Stimulated activated CD4-positive, alpha-beta T cell treated with anti-CD3 and anti-CD28 coated beads, Interleukin-15, amount 100 ng/mL, for 1 hour (primary cell): ENCODE measurements at places on chromosomes 11 and 22.

GRCh38 chr11:62546929-62547625 lies 471 bp upstream of the AHNAK start:
- no peak for DNase-seq

DNA sequence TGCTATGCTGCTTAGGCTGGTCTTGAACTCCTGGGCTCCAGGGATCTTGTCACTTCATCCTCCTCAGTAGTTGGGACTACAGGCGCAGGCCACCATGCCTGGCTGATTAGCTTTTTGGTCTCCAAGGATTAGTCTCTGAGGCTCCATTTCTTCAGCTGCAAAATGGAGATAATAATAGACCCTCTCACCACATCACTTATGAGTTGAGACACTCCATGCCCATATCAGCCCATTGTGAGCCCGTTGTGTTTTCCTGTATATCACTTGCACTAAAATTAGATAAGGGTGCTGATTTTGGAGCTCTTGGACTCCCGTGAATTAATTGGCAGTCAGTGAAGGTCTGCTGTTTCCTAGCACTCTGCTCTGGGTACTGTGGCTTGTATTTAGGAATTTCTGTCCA lies 36.0 kb downstream of the DEPDC5 start:
- DNase-seq = no peak

- DNase-seq = no peak
Observed at GRCh38 chr22:22604326-22605073, 39.9 kb upstream of the GGTLC2 start.

DNA sequence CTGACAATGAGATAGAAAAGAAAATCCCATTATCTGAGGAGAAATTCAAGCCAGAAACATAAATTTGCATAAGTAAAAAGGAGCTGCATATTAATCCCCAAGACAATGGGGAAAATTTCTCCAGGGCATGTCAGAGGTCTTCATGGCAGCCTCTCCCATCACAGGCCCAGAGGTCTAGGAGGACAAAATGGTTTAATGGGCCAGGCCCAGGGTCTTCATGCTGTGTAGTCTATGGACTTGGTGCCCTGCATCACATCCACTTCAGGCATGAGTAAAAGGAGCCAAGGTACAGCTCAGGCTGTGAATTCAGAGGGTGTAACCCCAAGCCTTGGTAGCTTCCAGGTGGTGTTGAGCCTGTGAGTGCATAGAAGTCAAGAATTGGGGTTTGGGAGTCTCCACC lies 1097.2 kb upstream of the RAG2 start:
- DNase-seq = no peak

DNA sequence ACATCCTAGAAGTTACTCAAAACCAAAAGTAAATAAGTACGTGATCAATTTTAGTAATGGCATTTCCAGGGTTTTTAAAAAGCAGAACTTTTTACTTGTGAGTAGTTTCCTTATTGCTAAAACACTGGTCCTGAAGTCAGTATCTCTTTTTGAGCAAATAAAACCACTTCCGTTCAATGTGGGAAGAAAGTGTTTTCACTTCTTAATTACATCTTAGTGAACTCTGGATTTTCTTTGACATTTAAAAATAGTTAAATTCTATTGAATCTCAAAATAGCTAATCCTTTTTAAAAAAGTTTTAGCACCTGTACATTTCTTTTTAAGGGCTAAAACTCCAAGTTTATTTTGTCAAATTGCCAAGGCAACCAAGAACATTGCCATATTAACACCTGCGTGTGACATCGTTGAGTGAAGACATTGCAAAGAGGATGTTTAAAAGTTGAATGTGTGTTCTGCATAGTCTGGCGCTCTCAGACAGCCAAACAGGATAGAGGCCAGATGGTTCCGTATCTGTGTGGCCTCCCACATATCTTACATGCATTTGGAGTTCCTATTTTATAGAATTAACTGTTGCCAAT lies 17.2 kb upstream of the OR5B21 start:
- DNase-seq = no peak

- DNase-seq = no peak
Observed at GRCh38 chr22:49241174-49241851, 586.4 kb downstream of the BRD1 start.

GRCh38 chr11:102272047-102272824 lies 45.0 kb upstream of the BIRC3 start:
- no peak for DNase-seq

DNA sequence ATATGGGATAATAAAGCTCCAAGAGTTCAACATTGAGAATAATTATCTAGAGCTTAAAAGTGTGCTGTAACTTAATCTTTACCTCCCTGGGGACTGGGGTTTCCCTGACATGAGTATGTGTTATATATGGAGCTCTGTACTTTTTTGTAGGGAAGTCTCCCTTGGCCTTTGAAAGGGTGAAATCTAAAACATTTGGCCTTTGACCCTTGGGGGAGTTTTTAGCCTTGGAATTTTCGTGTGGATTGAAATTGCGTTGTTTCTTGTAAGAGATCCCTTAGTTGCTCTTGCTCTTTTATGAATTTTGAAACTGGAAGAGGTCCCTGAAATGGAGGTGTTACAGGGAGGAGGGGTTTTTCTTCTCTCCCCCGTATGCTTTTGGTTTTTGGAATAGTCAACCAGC lies 450.0 kb downstream of the NELL1 start:
- no peak for DNase-seq

GRCh38 chr22:40450616-40451015 lies 80.2 kb downstream of the SGSM3 start:
- DNase-seq = no peak

DNA sequence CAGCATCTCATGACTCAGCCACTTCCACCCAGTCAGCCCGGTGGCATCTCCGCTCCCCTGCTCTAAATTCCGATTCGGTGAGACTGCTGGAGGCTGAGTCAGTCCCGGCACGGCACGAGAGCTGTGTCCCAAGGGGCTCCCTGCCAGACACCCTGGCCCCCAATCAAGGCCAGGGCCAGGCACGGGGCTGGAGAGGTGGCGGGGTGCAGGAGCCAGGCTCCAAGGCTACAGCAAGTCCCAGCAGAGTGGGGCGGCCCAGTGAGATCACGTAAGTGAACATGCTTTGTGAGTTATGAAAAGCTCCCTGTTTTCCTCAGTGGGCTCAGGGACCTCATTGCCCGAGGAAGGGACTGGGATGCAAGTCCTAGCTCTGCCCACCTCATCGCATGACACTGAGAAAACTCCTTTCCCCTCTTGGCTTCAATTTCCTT lies 3.0 kb downstream of the C11orf68 start:
- no peak for DNase-seq

- no peak for DNase-seq
Observed at GRCh38 chr11:35013514-35014233, 97.3 kb downstream of the PDHX start.

DNA sequence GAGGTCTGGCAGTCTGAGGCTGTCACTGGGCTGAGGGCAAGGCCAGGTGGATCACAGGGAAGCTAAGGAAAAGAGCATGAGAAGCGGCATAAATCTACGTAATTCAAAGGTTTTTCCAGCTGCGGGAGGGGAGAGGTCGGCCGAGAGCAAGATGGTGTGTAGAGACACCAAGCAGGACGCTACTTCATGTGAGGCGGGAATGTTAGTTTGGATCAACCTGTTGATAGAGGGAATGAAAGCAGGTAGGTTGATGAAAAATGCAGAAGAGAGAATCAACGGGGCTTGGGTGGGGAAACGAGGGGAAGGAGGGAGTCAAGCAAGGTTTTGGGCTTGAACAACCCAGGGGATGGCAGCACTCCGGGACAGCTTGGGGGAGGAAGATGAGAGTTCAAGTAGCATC lies 2.9 kb downstream of the B3GNT6 start:
- no peak for DNase-seq

- DNase-seq = no peak
Observed at GRCh38 chr11:102410382-102410784, 42.2 kb downstream of the TMEM123 start.

DNA sequence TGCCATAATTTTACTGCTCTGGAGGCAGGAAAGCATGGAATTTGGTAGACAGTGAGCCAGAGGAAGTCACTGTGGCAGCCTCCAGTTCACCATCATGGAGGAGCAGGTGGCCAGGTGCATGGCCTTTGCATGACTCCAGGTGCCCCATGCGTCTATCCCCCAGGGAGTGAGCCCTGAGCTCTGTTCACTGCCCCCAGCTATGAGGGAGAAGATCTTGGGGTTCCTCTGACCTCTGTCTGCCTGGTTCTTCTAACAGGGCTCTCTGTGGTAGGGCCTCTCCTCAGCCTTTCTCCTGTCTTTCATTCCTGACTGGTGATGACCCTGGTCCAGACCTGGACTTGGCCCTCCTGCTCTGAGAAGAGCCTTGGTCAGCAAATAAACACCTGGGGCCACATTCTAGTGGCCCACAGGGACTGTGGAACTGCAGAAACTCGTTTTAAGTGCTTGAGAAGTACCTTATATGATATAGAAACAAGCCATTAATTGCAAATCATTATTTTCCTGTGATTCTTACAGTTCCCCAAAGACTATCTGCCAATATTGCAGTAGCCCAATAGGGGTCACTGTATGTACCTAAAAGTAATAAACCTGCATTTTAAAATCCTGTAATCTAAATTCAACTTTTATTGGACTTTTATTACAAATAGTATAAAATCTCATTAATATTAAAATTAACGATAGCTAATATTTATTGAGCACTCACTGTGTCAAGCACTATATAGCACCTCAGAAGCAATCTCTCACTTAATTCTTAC lies 120.0 kb upstream of the SYT13 start:
- no peak for DNase-seq

DNA sequence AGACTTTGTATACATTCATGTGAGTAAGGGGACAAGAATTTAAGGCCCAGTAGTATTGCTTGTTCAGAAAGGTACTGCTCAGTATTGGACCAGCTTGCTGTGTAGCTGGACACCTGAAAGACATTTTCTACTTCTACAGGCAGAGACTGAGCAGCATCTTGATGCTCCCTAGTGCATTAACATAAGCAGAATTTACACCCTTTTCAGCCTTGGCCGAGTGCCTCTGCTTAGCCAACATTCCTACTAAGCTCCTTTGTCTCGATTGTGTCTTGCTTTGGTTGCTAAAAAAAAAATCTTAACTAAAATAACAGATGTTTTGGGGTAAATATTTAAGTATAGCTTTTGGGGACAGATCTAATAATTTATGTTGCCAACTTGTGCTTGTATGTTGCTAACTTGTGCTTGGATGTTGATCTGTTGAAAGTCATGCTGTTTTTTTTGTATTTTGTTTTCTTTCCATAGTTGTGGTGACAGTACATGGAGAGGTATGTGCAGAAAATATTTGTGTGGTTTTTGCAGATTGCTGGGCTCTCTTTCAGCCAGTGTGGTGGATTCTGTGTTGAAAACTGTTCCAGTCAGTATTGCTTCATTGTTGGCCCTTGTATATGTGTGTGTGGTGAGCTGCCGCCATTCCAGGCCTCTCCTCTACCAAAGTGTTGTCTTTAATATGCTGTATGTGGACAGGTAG lies 3.7 kb downstream of the PTS start:
- DNase-seq = no peak

DNA sequence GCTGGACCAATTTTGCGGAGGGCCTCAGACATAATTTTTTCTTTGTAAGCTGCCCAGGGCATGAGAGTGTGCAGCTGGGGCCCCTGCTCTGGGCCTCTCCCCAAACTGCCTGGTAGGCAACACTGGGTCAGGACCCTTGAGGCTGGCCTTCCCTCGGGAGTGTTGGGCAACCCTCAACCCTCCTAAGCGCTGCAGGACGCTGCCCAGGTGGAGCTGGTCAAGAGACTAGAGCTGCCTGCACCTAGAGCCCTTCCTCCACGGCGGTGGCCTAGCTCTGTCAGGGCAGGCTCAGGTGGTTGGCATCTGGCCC lies 505 bp upstream of the TMEM132A start:
- no peak for DNase-seq

- no peak for DNase-seq
Observed at GRCh38 chr11:24531528-24531927, 34.7 kb downstream of the LUZP2 start.

DNA sequence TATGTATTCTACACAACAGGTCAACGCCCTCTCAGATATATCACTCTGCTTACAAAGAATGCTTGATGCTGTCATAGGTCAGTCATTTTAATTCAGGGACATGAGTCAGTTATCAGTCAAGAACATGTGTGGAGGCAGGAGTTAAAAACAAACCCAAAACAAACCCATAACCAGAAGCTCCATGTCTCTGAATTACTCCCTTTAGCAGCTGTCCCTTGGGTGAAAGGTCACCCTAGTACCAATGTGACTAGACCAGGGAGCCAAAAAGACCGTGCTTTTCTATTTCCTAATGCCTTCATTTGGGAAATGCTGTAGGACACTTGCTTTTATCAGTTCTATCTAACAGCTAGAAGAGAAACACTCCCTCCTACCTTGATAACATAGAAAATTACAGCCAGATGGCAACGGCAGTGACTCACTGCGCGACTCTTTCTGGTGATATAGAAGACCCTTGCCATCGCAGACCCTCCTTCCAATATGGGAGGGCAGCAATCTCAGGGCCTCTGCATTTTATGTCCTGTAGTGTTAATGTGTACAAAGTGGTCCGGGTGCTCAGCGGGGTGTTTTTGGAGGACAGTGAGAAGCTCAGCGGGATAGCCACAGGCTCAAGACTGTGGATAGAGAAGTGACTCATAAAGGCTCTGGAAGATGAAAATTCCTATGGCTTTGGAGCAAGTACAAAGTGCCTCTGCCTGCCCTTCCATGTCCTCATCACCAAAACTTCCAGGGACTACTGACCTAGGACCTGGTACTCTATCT lies 24.8 kb downstream of the APOL5 start:
- DNase-seq = no peak

DNA sequence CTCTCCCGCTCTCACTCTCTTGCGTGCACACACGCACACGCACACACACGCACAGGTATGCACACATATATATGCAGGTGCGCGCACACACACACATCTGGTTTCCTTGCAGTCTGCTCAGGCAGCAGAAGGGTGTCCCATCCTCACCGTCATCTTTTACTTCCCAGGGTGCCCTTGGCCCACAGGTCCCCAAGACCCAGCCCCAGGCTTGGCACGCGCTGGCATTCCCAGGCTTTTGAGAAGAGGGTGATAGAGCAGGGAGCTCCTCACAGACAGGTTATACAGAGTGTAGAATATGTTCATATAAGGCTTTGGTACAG lies 52.0 kb upstream of the SPATA19 start:
- no peak for DNase-seq

- no peak for DNase-seq
Observed at GRCh38 chr22:49004484-49005399, 822.9 kb downstream of the BRD1 start.

- no peak for DNase-seq
Observed at GRCh38 chr11:32333320-32333991, 101.9 kb downstream of the WT1 start.

- no peak for DNase-seq
Observed at GRCh38 chr11:104075091-104075490, 38.7 kb downstream of the DDI1 start.
